ENCODE measurements at places on chromosomes 6 and 20. TPM values are rescaled to one million over a fixed set of nuclear protein-coding genes. Genes with fewer than 3 reads are reported as not detected.

The EDN3 gene
- 0.09 TPM for total RNA-seq

GRCh38 chr6:156583083-156583482, 194.1 kb upstream of the ARID1B start:
- H3K4me1 ChIP-seq = no peaks in the 10 kb centered on the region
- no peak overlapping the region for H3K4me3 ChIP-seq
- DNase-seq = no peak
- H3K27me3 ChIP-seq = peaks cover 12% of the 10 kb centered on the region
- H3K27ac ChIP-seq = no peak overlapping the region

GRCh38 chr20:14848806-14849205, 511.4 kb upstream of the FLRT3 start:
- no peaks in the 10 kb centered on the region for H3K36me3 ChIP-seq
- no peak overlapping the region for H3K4me3 ChIP-seq
- no peaks in the 10 kb centered on the region for H3K27me3 ChIP-seq
- no peak overlapping the region for H3K27ac ChIP-seq
- no peaks in the 10 kb centered on the region for H3K4me1 ChIP-seq
- no peak for DNase-seq

DNA sequence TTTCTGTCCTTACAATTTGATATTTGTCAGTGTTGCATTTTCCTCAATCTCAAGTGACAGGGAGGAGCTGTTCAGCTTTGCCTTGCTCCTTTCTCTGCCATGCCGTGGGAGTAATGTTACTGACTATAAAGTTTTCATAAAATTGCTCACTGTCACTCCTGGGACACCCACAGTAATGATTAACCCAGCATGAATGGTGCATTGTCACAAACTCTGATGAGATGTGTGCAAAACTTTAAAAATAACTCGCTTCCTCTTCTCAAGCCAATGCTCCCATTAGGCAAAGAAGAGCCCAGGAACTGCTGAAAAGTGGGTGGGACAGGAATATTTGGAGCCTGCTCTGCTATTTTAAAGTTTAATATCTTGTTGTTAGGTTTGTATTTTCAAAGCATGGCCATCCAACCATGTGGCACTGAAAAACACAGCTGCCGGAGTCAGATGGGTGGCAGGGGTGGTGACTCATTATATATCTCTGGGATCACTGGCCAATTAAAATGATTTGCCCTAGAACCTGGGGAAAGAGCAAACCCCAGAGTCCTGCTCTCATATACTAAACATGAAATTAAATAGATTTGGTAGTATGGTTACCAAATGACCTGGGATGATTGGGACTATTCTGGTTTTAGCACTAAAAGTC, 260.1 kb downstream of the BTBD3 start:
- no peaks in the 10 kb centered on the region for H3K27me3 ChIP-seq
- no peaks in the 10 kb centered on the region for H3K36me3 ChIP-seq
- no peaks in the 10 kb centered on the region for H3K4me1 ChIP-seq
- H3K27ac ChIP-seq = no peak overlapping the region
- H3K4me3 ChIP-seq = no peak overlapping the region

- no peaks in the 10 kb centered on the region for H3K4me1 ChIP-seq
- no peak for DNase-seq
- H3K27ac ChIP-seq = no peak overlapping the region
- H3K27me3 ChIP-seq = no peaks in the 10 kb centered on the region
- no peaks in the 10 kb centered on the region for H3K36me3 ChIP-seq
- no peak overlapping the region for H3K4me3 ChIP-seq
Observed at GRCh38 chr20:36392989-36393388, 86.8 kb downstream of the DLGAP4 start.

- H3K4me3 ChIP-seq = no peak overlapping the region
- no peaks in the 10 kb centered on the region for H3K27me3 ChIP-seq
- peaks cover 6% of the 10 kb centered on the region for H3K4me1 ChIP-seq
- DNase-seq = peak; percentile 79
- H3K27ac ChIP-seq = no peak overlapping the region
- H3K36me3 ChIP-seq = peaks cover 39% of the 10 kb centered on the region
Observed at GRCh38 chr20:43691928-43692524, 25.1 kb downstream of the MYBL2 start.

The RAET1G gene
- total RNA-seq = not detected

GRCh38 chr20:24658920-24659660, 189.7 kb downstream of the SYNDIG1 start:
- no peak overlapping the region for H3K27ac ChIP-seq
- DNase-seq = no peak
- H3K4me1 ChIP-seq = no peaks in the 10 kb centered on the region
- H3K36me3 ChIP-seq = no peaks in the 10 kb centered on the region

GRCh38 chr6:27650620-27651370, 177.9 kb upstream of the ZNF184 start:
- H3K36me3 ChIP-seq = peaks cover 2% of the 10 kb centered on the region
- peaks cover 49% of the 10 kb centered on the region for H3K27me3 ChIP-seq
- DNase-seq = peak; percentile 85
- no peak overlapping the region for H3K27ac ChIP-seq
- H3K4me1 ChIP-seq = peaks cover 4% of the 10 kb centered on the region
- no peak overlapping the region for H3K4me3 ChIP-seq

DNA sequence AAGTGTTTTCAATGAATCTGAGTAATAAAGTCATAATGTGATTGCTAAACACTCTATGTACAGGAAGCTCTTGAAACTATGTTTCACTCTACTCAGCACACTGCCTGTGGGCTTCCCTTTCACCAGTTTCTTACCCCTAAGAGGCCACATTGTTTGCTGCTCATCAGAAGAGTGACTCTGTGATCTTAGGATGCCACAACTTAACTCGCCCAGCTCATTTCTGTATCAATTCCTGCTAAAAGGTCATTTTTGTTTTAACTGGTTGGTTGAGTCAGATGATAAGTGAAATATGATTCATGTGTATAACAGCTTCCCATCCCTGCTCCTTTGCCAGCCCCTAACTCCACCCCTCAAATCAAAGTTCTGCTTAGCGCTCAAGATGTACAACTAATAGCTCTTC, 9.8 kb upstream of the NDUFAF4 start:
- peaks cover 22% of the 10 kb centered on the region for H3K27me3 ChIP-seq
- H3K27ac ChIP-seq = peak overlapping the region; percentile 60
- DNase-seq = peak; percentile 79
- H3K4me3 ChIP-seq = no peak overlapping the region
- peaks cover 22% of the 10 kb centered on the region for H3K4me1 ChIP-seq

- DNase-seq = peak; percentile 66
- no peak overlapping the region for H3K4me3 ChIP-seq
- peaks cover 13% of the 10 kb centered on the region for H3K4me1 ChIP-seq
- no peak overlapping the region for H3K27ac ChIP-seq
- no peaks in the 10 kb centered on the region for H3K27me3 ChIP-seq
- no peaks in the 10 kb centered on the region for H3K36me3 ChIP-seq
Observed at GRCh38 chr6:107318100-107318736, 141.1 kb downstream of the PDSS2 start.

DNA sequence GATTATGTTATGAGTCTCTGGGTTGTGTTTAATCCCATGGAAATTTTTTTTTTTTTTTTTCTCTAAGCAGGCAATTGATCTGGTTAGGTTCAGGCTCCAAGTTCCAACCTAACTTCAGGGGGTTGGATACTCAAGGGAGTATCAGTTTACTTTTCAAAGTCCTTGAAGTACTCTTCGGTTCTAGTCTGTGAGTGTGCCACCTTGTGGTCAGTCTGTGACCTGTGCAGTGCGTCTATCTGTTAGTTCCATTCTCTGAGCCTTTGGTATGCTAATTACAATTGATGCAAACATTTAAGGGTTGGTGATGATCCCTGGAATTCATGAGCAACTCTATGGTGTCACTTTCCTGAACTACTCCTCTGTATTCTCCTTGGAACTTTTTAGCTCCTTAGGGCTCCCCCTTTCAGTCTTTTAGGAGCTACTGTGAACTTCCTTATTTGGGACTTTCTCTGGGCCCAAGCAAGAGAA, 342.0 kb downstream of the SOX4 start:
- no peaks in the 10 kb centered on the region for H3K36me3 ChIP-seq
- H3K4me1 ChIP-seq = no peaks in the 10 kb centered on the region
- DNase-seq = peak; percentile 48
- no peak overlapping the region for H3K4me3 ChIP-seq

- H3K4me3 ChIP-seq = no peak overlapping the region
- H3K4me1 ChIP-seq = peaks cover 6% of the 10 kb centered on the region
- no peak for DNase-seq
- no peak overlapping the region for H3K27ac ChIP-seq
- peaks cover 2% of the 10 kb centered on the region for H3K27me3 ChIP-seq
Observed at GRCh38 chr6:71335544-71335943, 46.9 kb downstream of the OGFRL1 start.

- H3K4me1 ChIP-seq = peaks cover 10% of the 10 kb centered on the region
- H3K27me3 ChIP-seq = peaks cover 59% of the 10 kb centered on the region
- no peak overlapping the region for H3K27ac ChIP-seq
- H3K36me3 ChIP-seq = no peaks in the 10 kb centered on the region
- H3K4me3 ChIP-seq = no peak overlapping the region
Observed at GRCh38 chr6:149951626-149952025, 9.8 kb downstream of the ULBP2 start.

DNA sequence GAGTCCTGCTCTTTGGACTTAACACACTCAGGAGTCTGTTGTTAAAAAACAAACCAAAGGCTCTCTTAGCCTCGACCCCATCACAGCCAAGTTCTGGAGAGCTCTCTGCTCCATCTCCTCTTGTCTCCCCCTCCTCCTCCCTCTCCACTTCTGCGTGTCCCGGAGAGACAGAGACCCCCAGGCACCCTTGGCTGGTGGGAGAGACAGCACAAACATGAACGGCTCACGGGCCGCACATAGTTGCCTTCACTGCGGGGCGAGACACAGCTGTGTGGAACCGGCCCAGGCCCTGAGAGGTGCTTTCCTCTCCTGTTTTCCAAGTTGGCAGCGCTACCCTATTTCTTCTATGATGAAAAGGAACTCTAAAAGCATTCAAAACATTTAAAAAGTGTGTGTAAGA, 23.3 kb upstream of the MYT1 start:
- no peak overlapping the region for H3K27ac ChIP-seq
- H3K4me3 ChIP-seq = no peak overlapping the region
- H3K36me3 ChIP-seq = no peaks in the 10 kb centered on the region

DNA sequence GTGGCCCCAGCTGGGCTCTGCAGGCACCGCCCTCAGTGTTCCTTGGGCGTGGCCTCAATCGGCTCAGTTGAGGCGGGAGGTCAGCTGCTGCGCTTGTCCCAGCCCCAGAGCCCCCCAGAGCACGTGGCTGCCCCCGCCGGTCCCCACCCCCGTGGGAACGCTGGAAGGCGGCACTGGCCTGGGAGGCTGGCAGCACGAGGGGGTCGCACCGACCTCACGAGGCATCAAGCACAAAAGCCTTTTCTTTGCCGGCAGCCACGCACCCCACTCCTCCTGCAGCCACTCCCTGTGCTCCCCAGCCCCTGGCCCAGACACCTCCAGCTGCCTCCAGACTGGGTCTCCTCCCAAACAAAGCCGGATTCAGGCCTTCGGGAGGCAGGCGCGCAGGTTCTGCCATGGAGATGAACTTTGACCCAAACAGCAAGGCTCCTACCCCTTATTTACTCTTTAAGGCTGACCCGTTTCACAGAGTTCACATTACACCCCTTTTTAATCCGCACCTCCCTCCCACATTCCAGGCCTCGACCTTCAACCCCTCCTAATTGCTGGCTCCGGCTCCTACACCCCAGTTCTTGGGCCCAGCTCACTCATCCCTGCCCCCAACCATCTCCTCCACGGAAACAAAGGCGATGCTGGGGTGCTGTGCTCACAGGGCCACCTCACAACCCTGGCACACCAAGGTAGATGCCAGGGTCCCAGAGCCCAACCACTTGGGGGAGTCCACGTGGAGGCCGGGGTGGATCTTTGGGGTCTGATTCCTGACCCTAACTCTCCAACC, 111.7 kb downstream of the NOL4L start:
- DNase-seq = no peak
- H3K4me3 ChIP-seq = no peak overlapping the region
- H3K36me3 ChIP-seq = peaks cover 9% of the 10 kb centered on the region
- H3K27me3 ChIP-seq = no peaks in the 10 kb centered on the region
- peaks cover 41% of the 10 kb centered on the region for H3K4me1 ChIP-seq

- H3K27ac ChIP-seq = no peak overlapping the region
- H3K36me3 ChIP-seq = no peaks in the 10 kb centered on the region
- H3K27me3 ChIP-seq = peaks cover 5% of the 10 kb centered on the region
- H3K4me3 ChIP-seq = no peak overlapping the region
Observed at GRCh38 chr6:131728296-131728939, 17.6 kb upstream of the CTAGE9 start.

The CLPSL1 gene
- total RNA-seq = not detected

DNA sequence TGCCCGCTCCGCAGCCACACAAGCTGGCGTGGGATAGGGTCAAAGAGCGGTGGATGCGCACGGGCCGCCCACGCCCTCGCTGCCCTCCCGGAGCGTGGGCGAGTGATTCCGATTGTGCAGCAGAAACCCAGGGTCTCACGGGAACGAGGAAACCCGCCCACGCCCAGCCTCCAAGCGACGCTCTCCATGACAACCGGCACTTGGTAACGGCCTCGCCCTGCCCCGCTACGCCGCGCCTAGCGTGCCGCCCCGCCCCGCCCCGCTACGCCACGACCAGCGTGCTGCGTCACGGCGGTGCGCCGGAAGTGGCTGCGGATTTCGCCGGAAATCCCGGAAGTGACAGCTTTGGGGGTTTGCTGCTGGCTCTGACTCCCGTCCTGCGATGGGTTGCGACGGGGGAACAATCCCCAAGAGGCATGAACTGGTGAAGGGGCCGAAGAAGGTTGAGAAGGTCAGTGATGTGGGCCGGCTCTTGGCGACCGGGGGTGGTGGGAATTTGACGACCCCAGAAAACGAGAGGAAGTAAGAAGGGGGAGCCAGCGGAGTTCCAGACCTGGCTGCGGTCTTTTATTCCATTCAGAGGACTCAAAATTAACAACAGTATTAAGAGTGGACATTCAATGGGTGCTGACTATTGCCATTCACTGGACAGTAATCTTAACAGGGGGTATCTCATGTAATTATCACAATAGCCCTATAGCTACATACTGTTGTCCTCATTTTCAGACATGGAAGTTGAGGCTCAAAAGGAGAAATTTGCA, at the start of gene RTF2:
TSS of gene RTF2 (plus strand) at position 312 of the 761 bp plus-strand sequence. CDS start at position 383, 71 bp downstream.
- DNase-seq = peak; percentile 98
- H3K36me3 ChIP-seq = peaks cover 14% of the 10 kb centered on the region
- peak within 1 kb of the TSS; percentile 100 for H3K4me3 ChIP-seq
- peaks cover 37% of the 10 kb centered on the region for H3K4me1 ChIP-seq
- peak within 1 kb of the TSS; percentile 100 for H3K27ac ChIP-seq

The PRKN gene
- total RNA-seq = 1.2 TPM

DNA sequence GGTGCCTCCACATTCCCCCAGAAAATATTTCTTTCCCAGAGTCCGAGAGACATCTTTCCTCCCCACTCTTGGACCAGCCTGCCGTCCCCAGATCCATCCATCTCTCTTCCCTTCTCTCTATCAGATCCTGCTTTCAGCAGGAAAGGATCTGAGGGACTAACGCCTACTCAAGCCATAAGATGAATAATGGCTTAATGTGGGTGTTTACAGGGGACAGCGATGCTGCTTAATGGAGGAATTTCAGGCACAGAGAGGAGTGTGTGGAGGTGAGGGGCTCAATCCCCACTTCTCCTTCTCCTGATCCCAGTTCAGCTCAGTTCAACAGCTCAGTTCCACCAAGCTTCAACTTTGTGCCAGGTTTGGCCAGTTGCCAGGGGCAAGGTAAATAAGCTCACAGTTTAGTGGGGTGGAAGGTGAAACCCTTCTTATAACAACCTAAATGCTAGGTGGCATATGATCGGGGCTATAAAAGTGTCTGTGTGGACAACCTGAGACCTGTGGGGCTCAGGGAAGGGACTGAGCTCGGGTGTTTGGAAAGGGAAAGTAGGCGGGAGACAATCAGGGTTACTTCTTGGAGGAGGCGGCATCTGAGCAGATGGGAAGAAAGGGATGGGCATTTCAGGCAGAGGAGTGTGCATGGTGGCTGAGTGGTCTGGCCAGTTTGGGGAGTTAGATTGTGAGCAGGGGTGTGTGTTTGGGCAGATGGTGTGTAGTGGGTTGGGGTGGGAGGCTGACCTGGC, 55.8 kb downstream of the CDH22 start:
- DNase-seq = no peak
- no peak overlapping the region for H3K4me3 ChIP-seq
- no peak overlapping the region for H3K27ac ChIP-seq
- H3K36me3 ChIP-seq = no peaks in the 10 kb centered on the region

The SIRPA gene
- 0.09 TPM for total RNA-seq

The MTHFD1L gene
- total RNA-seq = 155 TPM
